CD4-positive, alpha-beta T cell treated with Interferon alpha-2 for 1 hour (primary cell): ENCODE measurements at places on chromosomes 11 and 22.

DNA sequence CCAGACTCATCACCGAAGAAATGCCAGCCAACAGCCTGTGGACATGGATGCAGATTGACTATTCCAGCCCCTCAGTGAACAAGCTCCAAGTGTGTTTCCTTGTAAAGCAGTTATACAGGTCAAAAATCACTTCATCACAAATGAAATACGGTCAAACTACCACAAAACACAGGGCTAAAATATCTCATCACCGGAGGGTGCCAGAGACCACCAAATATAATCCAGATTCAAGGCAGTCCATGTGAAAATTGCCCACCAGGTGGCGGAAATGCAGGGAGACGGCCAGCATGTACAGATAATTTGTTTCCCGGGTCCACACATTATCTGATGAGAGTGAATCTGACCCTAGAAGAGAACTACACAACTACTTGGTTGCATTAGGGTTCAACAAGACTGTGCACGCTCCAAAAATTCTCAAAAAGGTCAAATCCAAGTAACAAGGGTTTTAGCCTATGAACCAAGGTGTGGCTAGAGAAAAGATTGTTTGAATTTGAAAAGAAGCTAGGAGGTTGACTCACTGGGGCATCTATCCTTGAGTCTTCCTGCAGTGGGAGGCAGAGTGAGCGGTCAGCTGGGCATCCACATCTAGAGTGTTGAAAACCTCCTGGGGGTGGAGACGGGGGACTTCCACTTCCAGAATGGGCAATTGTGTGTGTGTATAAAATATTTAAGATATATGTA lies 71.7 kb downstream of the IGLL5 start:
- DNase-seq: peak; percentile 75

- no peak for DNase-seq
Observed at GRCh38 chr11:61737131-61737530, 15.3 kb upstream of the MYRF start.

DNA sequence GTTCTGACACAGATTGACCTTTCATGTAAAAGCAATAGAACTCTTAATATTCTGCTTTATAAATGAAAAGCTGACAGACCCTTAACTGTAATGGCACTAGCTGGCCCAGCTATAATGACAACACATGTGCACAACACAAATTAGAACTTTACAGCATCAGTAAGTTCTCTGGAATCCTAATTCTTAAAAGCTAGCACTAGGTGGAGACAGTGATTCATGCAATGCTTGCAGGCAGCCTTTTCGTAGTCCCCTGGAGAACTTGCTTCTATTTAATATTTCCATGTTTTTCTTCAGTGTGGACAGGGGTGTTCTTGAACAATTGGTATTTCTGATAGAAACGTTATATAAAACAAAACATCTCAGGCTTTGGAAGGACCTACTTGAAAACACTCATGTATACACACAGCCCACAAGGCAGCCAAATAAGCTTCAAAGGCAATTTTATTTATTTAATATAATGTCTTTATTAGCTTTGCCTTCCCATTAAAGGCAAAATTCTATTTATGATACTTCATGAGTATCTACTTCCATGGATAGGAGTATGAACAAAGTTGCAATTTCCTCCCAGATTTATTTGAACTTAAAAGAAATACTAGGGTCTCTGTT lies 374.3 kb upstream of the MPPED2 start:
- DNase-seq: no peak

- no peak for DNase-seq
Observed at GRCh38 chr11:134235399-134235798, 10.9 kb downstream of the VPS26B start.

DNA sequence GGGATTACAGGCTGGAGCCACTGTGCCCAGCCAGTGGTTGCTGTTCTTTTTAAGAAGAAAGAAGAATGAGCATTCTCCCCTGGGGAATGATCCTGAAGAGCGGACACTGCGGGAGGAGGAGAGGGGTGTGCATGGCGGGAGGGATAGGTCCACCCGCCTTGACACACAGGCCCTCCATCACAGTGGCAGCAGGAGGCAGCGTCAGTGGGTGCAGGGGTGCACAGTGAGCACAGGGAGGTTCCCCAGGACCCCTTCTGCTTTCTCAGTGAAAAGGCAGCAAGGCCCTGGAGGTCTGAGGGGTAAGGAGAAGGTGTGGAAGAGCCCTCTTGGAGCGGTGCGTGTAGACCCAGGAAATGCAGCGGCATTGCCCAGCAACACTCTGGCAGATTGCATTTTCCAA lies 28.9 kb upstream of the CBX7 start:
- no peak for DNase-seq

- no peak for DNase-seq
Observed at GRCh38 chr22:42819412-42820044, 37.5 kb downstream of the ARFGAP3 start.

DNA sequence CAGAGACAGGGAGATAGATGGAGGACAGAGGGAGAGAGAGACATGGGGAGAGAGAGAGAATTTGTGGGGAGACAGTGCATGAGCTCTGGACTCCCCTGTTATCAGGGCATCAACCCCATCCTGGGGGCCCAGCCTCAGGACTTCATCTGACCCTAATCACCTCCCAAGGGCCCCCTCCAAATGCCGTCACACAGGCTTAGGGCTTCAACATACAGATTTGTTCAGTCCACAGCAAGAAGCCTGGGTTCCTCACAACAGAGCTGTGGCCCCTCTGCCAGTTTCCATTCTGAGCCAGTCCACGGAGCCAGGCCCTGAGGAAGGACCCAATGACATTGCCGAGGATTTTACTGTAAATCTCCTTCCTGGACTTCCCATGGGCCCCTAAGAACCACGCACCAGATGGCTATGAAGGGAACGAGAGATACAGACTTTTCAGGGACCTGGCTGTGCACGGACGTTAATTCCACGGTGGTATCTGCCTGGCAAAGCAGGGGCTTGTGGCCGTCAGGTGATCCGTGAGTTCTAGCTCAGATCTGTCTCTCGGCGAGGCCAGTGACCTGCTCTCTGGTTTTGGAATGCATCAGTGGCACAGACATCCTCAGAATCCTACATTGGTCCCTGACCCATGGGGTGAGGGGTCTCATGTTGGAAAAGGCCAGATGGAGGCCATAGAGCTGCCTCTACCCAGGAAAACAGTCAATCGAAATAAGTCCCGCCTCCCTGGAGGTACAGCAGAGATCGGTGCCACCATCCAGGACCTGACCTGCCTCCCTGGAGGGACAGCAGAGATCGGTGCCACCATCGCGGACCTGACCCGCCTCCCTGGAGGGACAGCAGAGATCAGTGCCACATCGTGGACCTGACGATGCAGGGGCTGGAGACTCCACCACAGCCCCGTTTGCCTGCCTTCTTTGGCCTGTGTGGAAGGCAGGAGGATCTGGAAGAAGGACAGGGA lies 8.7 kb upstream of the B4GALNT4 start:
- no peak for DNase-seq

- no peak for DNase-seq
Observed at GRCh38 chr11:57917632-57918031, 106.0 kb upstream of the OR9Q1 start.

DNA sequence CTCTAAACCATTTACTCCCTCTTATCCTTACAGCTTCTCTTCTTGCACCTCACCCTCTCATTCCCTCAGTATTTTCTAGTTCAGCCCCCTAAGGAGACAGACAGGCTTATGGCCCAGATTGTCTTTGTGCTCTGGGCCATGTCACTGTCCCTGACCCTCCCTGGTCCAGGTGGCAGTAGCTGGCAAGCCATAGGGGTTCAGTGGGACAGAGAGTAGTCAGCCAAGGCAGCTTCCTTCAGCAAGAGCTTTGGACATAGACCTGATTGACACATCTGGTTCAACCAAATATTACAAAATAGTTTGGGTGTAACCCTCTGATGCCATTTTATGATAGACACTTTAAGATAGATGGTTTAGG lies 53.9 kb downstream of the NCAM1 start:
- DNase-seq: no peak

DNA sequence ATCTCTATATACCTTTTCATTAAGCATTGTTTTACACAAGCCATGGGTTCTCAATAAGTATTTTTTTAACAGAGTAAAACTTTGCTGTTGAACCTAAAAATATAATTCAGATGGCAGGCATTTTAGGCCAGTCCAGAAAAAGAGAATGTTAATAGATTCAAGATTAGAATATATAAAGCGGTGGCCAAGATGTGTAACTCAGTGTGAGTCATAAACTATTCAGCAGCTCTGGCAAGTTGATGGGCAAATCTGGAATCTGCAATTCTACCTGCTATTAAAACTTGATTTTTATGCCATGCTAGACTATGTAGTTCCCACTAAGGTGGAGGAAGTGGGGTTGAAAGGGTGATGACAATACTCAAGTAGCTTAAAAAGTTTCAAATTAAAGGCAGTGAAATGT lies 45.4 kb downstream of the CASP12 start:
- no peak for DNase-seq

- no peak for DNase-seq
Observed at GRCh38 chr11:73399159-73399590, 23.0 kb downstream of the RELT start.

- no peak for DNase-seq
Observed at GRCh38 chr11:35308157-35308556, 111.2 kb downstream of the SLC1A2 start.

- DNase-seq: no peak
Observed at GRCh38 chr22:24875862-24876506, 70.0 kb downstream of the SGSM1 start.

DNA sequence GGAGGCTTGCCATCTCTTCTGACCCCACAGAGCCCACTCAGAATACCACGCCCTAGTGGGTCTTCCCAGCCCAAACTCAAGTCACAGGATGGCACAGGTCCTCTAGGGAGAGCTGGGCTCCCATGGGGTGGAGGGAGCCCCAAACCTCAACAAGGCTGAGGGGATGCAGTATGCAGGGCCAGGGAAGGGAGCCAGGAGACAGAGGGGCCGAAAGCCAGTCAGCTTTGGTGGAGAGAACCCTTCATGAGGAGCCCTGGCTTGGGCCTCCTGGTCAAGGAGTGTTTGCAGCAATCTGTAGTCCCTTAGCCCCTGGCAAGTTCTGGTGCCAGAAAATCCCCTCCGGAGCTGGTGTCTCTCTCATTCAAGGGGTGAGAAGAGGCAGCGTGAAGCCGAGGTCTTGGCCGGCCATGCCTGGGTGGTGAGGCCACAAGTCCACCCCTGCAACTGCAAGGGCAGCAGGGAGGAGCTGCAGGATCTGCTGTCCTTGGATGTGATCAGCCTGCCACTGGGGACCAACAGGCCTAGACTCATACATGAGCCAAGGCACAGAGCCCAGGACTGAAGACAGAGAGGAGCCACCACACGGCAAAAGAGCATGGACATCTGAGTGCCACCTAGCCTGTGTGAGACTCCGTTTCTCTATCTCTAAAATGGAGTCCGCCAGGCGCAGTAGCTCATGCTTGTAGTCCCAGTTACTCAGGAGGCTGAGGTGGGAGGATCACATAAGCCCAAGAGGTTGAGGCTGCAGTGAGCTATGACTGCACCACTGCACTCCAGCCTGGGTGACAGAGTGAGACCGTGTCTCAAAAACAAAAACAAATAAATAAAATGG lies 24.1 kb downstream of the NEAT1 start:
- DNase-seq: no peak

DNA sequence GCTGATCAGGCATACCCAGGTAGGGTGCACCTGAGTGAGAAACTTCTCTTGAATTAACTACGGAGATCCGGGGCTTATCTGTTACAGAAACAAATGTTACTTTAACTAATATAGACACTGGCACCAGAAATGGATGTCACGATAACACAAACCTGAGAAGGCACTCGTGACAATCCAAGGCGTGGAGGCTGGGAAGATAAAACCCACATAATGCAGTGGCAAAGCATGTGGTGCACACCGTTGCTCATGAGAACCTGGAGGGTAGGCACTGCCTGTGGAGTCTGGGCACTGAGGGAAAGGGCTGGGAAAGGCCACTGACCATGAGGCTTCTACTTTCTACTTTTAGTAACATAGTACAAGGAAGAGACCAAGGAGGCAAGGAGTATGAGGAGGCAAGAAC lies 22.6 kb downstream of the SLC22A12 start:
- DNase-seq: no peak

DNA sequence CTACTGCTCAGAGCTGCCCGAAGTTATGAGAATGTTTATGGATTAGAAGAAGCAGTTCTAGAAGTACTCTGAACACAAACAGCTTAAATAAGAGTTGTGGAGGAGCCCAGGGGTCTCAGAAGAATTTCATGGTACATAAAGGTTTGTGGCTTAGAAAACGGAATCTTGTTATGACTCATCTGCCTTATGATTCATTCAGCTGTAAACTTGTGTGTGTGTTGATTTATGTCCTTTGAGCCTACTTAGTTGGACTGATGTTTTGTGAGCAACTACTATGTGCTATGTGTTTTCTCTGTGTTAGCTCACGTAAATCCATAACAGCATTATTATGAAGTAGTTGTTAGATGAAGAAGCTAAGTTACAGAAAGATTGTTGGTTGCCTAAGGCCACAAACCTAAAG lies 203.7 kb downstream of the PGR start:
- no peak for DNase-seq

GRCh38 chr11:17531636-17532113 lies 12.5 kb downstream of the USH1C start:
- no peak for DNase-seq

GRCh38 chr22:31945443-31945855 lies 1.1 kb downstream of the YWHAH start:
- DNase-seq: peak; percentile 8

- no peak for DNase-seq
Observed at GRCh38 chr11:86219311-86220193, 25.0 kb upstream of the EED start.

- DNase-seq: no peak
Observed at GRCh38 chr11:69657456-69657910, 16.5 kb downstream of the CCND1 start.

DNA sequence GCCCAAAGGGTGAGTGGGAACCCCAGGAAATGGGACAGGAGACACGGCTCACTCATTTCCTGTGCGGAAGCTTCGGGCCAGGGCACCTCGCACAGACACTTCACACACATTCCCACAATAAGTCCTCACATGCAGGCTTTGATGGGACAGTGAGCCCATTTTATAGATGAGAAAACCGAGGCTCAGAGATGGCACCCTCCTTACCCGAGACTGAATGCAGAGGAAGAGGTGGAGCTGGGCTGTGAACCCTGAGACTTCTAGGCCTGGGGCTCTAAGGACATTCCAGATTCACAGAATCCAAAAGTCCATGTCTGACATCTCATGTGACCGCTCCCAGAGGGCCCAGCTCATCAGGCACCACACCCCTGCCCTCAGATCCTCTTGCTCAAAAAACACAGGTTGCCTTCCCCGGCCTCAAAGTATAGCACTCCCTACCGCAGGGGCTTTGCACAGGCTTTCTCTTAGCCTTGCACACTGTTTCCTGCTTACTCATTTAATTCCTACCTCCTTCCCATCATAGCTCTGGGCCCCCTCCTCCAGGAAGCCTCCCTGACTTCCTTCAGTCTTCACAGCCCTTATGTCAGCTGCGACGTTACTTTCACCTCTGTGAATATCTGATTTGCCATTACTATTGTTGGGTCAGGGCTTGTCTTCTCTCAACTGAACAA lies 57.1 kb upstream of the TCF20 start:
- DNase-seq: no peak
